AG08395 (cell line): ENCODE measurements at places on chromosomes 1 and 21.

GRCh38 chr21:25300632-25301031 is 306.6 kb downstream of the MRPL39 start:
- no peak for DNase-seq

- no peak for DNase-seq
Measured at GRCh38 chr1:92933459-92933858, 27.8 kb downstream of the DIPK1A start.

DNA sequence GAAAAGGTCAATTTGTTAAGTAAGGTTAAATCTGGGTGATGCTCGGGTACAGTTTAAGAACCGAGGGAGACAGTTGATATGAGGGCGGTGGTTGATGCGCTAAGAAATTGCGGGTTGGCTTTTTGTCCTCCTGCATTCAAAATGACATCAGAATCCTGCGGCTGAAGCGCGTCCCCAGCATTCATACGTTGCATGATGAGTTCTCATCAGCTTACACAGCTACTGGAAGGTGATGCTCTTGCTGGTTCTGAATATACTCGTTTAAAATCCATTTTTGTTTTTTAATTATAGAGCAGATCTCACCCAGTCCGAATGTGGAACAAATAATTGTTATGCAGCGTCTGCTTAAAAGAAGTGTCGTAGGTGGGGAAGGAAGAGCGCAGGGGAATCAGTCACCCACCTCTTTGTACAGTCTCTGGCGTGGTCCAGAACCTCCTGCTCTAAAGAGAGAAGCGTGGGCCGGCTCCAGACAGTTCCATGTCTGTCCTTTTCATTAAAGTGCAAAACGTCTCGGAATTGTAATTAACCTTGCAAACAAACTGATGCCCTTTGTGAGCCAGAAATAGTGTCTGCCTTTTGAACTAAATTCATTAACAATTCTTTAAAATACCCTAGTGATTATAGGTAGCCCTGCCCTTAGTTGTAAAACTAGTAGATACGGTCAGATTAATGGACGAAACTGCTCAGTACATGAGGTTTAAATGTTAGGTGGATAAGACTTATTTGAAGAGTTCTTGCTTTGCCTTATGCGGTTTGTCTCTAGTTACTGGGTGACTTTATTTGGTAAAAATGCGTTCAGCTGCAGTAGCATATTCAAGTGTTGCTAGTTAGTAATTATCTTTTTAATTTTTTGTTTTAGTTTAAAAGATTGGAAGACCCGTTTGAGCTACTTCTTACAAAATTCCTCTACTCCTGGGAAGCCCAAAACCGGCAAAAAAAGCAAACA is 741 bp downstream of the RGS2 start:
- peak; percentile 53 for DNase-seq

- DNase-seq: no peak
Measured at GRCh38 chr1:165068741-165069140, 287.8 kb downstream of the LMX1A start.

DNA sequence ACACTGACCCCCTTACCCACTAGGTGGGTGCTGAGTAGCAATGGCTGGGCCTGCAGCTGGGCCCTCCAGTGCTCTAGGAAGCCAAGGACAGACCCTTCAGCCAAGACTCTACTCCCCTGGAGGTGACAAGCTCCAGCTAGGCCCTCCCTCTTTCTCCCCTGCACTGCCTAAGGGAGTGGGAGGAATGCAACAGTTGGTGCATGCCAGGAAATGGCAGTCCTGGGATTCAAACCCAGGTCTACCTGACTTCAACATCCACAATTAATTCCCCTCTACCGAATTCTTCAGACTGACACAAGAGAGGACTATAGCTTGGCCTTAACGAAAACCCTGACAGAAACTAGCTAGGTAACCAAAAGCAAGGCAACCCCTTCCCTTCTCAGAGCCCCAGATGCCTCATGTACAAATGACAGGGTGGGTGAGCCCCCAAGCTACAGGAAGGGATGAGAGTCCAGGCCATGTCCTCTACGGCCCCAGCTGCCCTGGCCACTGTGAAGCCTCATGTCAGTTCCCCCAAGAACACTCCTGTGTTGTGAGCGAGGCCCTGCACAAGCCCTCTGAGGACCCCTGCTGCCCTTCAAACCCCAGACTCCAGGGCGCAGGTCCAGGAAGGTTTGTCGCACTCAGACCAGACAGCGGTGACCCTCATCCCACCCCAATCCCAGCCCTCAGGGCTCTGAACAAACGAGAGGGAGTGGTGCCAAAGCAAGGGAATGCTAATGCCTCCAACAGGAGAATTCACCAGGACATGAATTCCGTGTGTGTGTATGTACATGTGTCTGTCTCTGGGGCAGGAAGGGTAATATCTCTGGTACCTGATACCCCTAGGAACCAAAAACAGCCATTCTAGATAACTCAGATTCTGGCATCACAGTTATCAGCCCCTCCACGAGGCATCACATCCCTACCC is 92.3 kb downstream of the MRPL37 start:
- no peak for DNase-seq

DNA sequence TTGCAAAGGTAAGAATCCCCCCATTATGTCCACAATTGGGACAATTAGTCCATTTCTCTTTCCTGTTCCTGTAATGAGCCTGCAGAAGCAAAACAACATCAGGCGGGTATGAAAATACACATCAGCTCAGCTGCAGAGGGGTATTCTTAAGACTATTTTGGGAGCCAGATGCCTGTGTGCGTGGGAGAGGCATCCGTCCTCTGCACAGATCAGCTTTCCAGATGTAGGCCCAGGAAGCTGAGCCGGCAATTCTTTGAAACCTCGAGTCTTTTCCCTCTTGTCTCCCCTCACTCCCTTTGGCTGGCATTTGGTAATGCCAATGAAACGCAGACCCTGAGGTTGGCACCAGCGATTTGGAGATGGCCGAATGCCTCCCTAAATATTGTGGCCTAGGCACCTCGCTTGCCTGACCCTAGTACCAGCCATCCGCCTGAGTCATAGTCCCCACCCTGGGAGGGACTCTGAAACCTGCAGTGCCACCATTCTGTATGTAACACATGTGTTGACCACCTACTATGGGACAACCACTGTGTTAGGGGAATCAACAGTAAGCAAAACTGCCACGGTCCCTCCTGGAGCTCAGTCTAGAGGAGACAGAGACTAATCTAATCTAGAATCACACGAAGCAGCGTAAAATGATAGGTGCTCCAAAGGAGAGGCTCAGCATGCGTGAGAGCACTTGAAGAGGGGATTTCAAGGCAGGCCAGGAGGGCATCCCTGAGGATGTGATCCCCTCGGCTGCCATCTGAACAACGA is 603.0 kb downstream of the MATN1 start:
- DNase-seq: no peak

- no peak for DNase-seq
Measured at GRCh38 chr1:7611421-7612010, 159.6 kb upstream of the VAMP3 start.
